Mucosa of gallbladder (tissue), 1 donor: ENCODE measurements at places on chromosomes 16 and 17. TPM values are rescaled to one million over a fixed set of nuclear protein-coding genes. Genes with fewer than 3 reads are reported as not detected.

TSPAN10 gene
- 1.6 TPM for total RNA-seq

ZNF287 gene
- 7.7 TPM for total RNA-seq

MARCHF10 gene
- total RNA-seq, result 0.75 TPM

SLC6A2 gene
- 0.23 TPM for total RNA-seq

SKAP1 gene
- total RNA-seq, result 5.4 TPM

KRT36 gene
- not detected for total RNA-seq

CCL11 gene
- total RNA-seq, result 1.7 TPM

CLDN9 gene
- total RNA-seq, result 3.3 TPM

SPN gene
- total RNA-seq, result 9.0 TPM

TMIGD1 gene
- not detected for total RNA-seq

CD7 gene
- 12.0 TPM for total RNA-seq

ARHGAP23 gene
- total RNA-seq, result 37.6 TPM

HOXB6 gene
- 2.0 TPM for total RNA-seq
